ENCODE measurements at places on chromosomes 12 and 14.

GRCh38 chr12:53998110-53998899, 1.7 kb upstream of the HOXC9 start:
- DNase-seq: no peak

- no peak for DNase-seq
Measured at GRCh38 chr14:64612971-64613666, 63.4 kb downstream of the PPP1R36 start.

GRCh38 chr12:17206553-17206952, 600.6 kb upstream of the LMO3 start:
- DNase-seq: no peak

DNA sequence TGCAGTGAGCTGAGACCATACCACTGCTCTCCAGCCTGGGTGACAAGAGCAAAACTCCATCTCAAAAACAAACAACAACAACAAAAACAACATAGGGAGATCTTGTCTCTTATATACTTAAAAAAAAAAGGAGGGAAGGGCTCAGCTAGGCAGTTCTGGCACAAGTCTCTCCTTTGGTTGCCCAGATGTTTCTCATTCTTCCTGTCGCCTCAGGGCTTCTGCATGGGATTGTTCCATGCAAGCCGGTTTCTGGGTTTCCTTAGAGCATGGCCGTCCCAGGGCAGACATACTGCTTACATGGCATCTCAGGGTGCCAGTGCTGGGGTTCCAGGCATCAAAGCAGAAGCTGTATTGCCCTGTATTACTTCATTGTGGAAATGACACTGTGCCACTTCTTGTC, 5.2 kb upstream of the SLC8B1 start:
- no peak for DNase-seq

DNA sequence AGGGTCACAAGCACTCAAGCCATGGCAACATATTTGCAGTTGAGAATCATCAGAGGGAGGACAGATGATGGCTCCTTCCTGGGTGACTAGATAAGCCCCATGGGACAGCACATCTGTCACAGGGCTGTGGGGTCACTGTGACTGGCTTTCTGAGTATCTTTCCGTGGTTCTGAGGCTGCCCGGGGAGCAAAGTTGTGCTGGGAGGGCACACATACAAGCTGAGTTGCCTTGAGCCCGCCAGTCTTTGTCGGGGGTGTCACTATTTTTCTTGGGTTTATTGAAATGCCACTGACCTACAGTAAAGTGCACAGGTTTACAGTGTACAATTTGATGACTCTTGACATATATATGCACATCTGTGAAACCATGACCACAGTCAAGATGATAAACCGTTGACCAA, 17.2 kb upstream of the KIF26A start:
- no peak for DNase-seq

DNA sequence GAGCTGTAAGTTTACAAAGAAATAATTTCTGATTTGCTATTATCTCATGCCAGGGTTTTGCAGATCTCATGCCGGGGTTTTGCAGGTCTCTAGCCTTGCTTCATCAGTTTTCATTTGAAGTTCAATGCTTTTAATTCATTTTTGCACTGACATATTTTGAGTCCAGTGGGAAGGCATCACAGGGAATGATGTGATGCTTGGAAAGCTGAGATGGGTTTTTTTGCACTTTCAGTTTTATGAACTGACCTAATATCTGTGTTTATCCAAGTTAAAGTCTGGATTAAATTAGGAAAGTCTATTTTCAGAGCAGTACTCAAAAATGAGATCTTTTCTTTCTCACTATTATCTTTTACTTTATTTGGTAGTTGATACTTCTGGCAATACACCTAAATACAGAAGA, 23.6 kb upstream of the REP15 start:
- no peak for DNase-seq
